ENCODE measurements at places on chromosomes 3 and 15.

DNA sequence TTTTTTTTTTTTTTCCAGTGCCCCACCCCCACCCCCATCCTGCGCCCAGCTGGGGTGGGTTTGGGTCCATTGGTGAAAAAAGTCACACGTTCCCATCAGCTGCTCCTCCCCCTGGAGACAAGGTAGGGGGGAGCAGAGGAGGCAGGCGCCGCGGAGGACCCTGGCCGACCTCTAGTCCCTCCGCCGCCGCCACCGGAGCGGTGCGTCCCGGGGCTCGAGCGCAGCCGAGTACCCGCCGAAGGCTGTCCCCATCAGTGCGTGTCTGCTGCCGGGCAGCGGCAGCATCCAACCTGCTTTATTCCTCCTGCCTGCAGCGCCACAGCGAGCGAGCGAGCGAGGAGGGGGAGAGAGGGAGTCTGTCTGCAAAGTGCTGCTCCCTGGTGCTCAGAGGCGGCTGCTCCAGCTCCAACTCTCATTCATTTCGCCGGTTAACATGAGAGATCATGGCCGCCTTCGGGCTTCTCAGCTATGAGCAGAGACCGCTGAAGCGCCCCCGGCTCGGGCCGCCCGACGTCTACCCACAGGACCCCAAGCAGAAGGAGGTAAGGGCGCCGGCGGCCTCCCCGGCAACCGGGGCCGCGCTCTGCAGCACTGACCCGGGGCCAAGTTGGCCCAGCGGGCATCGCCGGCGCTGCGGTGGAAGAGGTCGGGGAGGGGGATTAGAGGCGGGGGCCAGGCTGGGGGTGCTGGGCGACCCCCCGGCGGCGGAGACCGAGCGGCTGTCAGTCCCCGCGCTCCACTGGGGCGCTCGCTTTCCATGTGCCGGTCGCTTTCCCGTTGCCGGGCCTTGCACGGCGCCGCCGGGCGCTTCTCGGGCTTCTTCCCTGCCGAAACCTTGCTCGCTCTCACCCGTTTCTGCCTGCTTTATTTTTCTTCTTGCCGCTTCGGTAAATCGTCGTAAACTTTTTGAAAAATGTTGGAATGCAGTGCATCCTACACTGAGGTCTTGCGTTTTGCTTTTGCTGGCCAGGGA, 1.3 kb downstream of the MED12L start:
- peak; percentile 86 for DNase-seq

DNA sequence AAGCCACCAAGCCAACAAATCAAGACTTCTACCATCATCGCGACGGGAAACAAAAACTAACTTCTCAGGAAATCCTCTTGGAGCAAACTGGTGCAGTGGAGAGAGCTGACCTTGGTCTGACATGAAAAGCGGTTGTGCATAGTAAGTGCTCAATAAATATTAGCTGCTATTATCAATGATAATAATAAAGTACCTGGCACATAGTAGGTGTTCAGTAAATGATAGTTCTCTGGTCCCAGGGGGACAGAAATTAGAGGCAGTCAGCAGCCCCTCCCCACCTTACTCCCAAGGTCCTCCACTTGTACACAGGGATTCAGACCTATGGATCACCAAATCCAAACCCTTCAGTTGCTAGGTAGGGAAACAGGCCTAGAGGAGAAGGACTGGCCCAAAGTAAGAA, 6.0 kb upstream of the CSK start:
- DNase-seq = no peak

GRCh38 chr3:29854821-29855220, 574.0 kb downstream of the RBMS3 start:
- DNase-seq = no peak

GRCh38 chr3:117865338-117865737, 1155.8 kb downstream of the TUSC7 start:
- no peak for DNase-seq

DNA sequence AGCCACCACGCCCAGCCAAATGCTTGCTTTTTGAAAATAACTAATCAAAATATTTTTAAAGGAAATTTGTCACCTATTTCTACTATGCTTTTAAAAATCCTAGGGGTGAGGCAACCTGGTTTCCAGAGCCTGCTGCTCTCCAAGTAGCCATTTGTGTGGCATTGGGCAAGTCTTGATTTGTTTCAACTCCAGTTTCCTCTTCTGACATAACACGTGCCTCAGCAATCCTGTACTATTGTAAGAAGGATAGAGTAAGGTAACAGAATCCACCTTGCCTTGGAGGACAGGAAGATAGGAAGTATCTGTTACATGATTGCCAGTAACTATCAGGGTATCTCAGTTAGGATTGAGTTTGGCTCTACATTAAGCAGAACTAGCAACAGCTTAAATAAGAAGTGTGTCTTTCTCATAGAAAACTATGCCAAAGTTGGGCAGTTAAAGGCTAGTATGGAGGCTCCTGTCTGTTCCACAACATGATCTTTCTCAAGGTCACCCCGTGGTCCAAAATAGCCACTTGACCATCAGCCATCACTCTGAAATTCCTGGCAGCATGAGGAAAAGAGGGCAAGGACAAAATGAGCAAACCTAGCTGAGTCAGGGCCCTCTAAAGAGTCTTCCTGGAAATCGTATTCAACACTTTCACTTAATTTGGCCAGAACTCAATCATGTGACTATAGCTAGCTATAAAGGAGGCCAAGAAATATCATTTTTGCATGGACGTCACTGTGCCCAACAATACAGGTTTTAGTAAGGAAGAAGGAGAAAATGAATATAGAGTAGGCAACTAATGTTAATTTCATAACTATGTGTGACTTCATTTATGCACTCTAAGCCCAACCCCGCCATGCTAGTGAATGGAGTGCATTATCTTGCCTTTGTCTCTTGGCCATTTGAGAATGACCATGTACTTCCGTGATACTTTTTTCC, 66.1 kb downstream of the HMG20A start:
- DNase-seq = no peak

GRCh38 chr3:46981932-46982471, 2.5 kb downstream of the NBEAL2 start:
- DNase-seq = no peak

DNA sequence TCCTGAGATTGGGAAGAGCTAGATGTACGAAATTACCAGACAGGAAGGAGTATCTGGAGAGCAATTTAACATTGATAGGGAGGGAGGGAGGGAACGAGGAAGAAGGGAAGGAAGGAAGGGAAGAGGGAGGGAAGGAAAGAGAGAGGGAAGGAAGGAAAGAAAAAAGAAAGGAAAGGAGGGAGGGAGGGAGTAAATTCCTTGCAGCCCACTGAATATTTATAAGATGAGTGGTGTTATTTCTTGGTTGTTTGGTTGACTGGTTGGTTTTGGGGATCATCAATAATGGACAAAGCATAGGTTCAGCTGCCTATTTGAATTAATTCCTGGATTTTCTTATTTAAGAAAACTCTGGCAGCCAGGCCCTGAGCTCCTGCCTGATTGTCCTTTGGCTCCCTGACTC, 15.5 kb upstream of the TSEN2 start:
- DNase-seq = no peak

GRCh38 chr3:14179114-14179465, 473 bp downstream of the LSM3 start:
- DNase-seq = no peak

DNA sequence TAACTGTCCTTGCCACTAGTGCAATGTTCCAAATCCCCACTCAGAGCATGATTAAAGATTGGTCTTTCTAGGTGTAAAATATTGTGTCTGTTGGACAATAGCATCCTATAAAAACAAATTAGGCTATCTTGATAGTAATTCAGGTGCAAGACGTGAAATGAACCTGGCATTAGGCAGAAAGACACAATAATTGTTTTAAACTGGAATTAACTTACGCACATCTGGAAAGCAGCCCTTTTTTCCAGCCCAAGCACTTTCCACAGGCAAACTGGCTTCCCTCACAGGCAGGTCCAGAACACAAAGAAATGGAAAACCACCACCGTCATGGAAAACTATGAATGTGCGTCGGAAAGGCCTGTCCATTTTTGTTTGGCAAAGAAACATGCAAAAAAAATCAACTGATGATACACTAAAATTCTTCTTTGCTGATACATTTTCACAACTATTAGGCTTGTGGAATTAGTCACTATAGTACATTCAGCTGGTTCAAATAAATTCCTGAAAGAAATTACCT, 474.7 kb upstream of the IL12A start:
- no peak for DNase-seq

GRCh38 chr3:152419748-152420147, 151.0 kb downstream of the MBNL1 start:
- no peak for DNase-seq

DNA sequence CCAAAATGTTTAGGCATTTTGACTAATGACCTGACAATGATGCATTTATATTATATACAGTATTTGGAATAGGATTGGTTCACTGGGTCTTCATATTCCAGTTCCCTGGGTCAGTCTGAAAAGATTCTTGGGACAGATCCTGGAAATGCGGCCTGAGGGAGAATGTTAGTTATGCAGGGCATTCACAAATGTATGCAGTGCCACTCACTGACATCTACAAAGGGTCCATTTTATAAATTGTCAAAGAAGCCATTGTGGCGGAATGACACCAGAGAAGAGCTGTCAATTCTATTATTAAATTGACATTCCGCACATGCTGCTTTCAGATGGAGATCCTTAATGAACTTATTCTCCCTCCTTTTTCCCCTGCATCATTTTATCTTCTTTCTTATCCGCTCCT, 176.6 kb downstream of the VGLL3 start:
- no peak for DNase-seq

DNA sequence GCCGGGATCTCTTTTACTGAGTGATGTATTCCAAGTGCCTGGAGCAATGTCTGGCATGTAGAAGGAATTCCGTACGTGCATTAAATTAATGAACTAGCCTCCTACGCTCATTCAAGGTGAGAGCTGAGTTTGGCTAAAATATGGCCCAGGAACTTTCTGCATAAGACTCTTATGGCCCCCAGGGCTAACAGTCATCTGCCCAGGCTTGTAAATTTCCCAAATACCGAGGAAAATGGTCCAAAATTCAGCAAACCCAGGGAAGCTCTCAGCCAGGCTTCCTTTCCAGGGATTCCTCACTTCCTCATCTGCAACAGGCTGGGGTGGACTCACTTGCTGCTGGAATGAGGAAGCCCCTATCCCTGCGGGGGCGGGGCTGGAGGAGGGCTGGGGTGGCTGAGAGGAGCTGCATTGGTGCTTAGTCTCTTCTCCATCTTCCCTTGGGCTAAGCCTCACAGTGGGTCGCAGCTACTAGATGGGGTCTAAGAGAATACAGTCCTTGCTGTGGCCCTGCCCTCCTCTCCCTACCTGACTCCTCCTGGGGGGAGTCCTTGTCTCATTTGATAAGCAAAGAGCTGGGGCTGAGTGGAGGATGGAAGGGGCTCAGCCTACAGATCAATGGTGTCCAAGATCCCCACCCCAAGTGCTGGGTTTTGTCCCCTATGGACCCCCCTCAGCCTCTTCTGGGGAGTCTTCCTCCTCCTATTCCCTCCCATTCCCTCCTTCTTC, 28.5 kb upstream of the APOD start:
- no peak for DNase-seq

- DNase-seq = no peak
Observed at GRCh38 chr3:32621466-32621865, 50.8 kb upstream of the DYNC1LI1 start.

- DNase-seq = no peak
Observed at GRCh38 chr15:38253351-38253781, 730 bp downstream of the SPRED1 start.

- DNase-seq = peak; percentile 36
Observed at GRCh38 chr15:82045179-82045891, 483 bp downstream of the MEX3B start.

DNA sequence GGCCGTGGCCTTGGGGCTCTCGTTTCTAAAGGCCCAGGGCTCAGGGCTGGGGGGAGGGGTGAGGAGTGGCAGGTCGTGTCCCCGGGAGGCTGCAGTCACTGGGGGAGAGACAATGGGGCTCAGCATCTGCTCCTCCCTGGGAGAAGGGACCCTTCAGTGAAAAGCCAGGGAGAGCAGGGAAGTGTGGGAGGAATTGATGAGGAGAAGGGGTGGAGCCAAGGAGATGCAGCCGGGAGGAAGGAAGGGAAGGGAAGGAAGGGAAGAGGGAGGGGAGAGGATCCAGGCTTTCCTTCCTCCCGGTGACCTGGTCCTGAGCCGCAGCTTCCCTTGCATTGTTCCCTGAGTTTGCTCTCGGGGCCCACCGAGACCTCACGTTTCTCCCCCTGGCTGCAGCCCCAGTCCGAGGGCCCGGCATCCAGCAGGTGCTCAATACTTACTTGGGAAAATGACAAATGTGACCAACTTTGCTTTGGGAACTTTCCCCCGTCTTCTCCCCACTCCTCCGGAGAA, 1.4 kb upstream of the ZNF710 start:
- DNase-seq = no peak

GRCh38 chr3:15331072-15331605, 1.2 kb downstream of the SH3BP5 start:
- no peak for DNase-seq

All from NCI-H2081 (cell line).